ENCODE measurements at places on chromosomes 12 and 14. TPM values are rescaled to one million over a fixed set of nuclear protein-coding genes. Genes with fewer than 3 reads are reported as not detected.

The FOXN3 gene
- total RNA-seq: 14.5 TPM

The TBK1 gene
- total RNA-seq: 20.6 TPM

The ANKS1B gene
- 0.11 TPM for total RNA-seq

The SLC35F4 gene
- total RNA-seq: not detected

The VAMP1 gene
- 1.8 TPM for total RNA-seq

The CELA1 gene
- total RNA-seq: not detected

The KRT5 gene
- total RNA-seq: 16,153 TPM

The RASAL1 gene
- 0.07 TPM for total RNA-seq

The FBXO34 gene
- 16.3 TPM for total RNA-seq

The TMEM119 gene
- not detected for total RNA-seq

The ZNF705A gene
- total RNA-seq: not detected

The STRN3 gene
- total RNA-seq: 40.7 TPM

The LGR5 gene
- not detected for total RNA-seq

The APOLD1 gene
- 0.61 TPM for total RNA-seq

The EGLN3 gene
- total RNA-seq: 0.20 TPM
